ENCODE measurements at places on chromosomes 5 and 9.

DNA sequence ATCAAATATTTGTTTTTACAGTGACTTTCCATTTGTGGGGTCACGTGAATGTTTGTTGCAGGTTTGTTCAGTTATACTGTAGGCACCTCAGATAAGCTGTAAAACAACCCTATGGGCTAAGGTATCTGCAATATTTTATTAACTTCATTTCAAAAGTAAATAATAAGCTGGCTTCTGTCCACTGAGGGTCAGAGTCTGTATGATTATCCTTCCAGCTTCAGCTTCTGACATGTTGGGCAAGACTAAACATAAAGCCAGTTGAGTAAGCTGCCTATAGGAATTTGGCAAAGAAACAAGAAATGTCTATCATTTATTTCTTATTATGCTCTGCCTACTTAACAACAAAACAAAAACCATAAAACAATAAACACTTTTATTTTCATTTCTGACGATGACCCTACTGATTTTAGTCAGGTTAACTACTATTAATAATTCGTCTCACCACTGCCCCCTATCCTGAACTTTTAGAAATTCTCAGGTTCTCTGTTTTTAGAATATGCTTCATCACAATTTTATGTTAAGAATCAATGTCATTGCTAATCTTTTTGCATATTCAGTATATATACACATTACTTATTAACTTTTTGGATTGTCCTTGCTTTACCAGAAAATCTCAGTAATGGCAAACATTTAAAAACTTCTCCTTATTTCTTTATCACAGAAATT is 413.6 kb upstream of the ADAMTSL1 start:
- DNase-seq: no peak

GRCh38 chr9:134885679-134886412 is 5.2 kb downstream of the FCN2 start:
- no peak for DNase-seq

- DNase-seq: no peak
Observed at GRCh38 chr9:137952976-137953666, 75.5 kb downstream of the CACNA1B start.

GRCh38 chr5:112586596-112587062 is 151.1 kb upstream of the APC start:
- no peak for DNase-seq

DNA sequence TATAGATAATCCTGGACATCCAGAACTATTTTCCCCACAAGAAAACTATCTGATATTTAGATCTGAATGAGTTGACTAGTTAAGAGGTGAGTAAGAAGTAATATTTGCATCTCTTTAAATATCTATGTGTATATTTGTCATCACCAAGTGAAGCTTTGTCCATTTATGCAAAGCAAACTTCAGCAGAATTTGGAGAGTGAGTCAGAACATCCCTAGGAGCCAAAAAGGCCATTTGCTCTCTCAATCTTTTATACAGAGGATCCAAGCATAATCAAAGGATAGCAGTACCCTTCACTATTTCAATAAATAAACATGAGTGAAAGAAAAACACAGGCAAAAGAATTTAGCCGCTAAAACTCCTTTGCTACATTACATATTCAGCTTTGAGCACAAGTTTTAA is 454.4 kb downstream of the NR2F1-AS1 start:
- peak; percentile 72 for DNase-seq

- no peak for DNase-seq
Observed at GRCh38 chr9:107269681-107270080, 13.4 kb upstream of the RAD23B start.

- no peak for DNase-seq
Observed at GRCh38 chr5:170117736-170118135, 12.0 kb downstream of the FOXI1 start.

DNA sequence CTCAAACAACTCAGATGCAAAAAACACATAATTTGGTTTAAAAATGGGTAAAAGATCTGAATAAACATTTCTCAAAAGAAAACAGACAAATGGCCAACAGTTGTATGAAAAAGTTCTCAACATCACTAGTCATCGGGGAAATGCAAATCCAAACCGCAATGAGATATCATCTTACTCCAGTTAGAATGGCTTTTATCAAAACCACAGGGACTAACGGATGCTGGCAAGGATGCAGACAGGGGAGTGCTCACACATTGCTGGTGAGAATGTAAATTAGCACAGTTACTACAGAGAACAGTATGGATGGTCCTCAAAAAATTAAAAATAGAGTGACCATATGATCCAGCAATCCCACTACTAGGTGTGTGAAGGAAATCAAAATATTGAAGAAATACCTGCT is 589.1 kb upstream of the ADAMTS16 start:
- peak; percentile 89 for DNase-seq

DNA sequence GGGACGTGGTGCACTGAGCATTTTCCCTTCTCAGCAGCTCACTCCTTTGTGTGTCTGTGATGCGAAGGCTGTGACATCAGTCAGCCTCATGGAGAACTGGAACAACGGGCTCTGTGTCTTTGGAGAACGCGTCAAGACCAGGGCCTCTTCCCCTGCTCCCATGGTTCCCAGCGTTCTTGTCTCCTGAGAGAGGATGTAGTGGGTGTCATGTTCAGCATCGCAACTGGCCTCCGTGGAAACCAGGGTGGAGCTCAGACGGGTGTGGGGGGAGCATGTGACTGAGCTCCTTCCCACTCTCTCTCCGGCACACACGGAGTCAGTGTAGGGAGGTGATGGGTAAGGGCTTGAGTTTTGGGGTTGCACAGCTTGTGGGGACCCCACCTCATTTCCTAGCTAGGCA is 59.7 kb downstream of the TENT4A start:
- DNase-seq: no peak

GRCh38 chr5:39024884-39025283 is 49.3 kb downstream of the RICTOR start:
- DNase-seq: peak; percentile 61

GRCh38 chr5:123441408-123441807 is 18.2 kb upstream of the CEP120 start:
- no peak for DNase-seq

DNA sequence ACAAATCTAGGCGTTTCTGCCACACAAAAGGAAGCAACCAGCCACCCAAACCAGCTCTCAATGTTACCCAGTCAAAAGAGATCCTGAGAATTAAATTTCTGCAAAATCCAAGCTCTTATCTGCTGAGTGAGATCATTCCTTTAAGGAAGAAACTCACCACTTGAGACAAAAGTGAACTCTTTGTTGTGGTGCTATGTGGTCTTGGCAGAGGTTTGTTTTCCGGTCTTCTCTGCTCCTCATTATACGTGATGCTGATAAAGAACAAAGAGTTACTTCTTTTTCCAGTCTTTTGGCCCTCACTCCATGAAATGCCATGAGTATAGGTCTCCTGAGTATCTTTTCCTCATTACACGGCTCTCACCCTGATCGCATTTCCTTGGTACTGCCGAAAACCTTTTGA is 82.1 kb downstream of the PRKACG start:
- no peak for DNase-seq

DNA sequence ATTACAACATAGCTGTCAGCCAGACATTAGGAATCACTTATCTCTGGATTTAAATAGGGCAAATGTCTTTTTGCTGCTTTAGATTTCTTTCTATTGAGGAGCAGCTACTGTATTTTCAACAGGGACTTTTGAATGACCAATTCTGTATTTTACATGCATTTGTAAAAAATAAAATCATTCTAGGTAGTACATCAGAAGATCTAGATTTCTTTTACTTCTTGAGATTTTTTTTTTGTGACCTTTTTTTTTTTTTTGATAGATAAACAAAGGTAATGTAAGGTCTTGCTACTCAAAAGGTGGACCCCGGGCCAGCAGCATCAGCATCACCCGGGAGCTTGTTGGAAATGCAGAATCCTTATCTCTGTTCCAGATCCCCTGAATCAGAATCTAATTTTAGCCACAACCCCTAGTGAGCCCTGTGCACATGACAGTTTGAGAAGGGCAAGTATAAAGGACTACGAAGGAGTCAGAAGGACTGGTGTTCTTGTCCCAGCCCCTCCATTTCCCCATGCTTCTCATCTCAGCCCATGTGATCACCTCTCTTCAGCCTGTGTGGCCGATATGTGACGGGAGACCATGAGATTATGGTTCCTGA is 37.7 kb upstream of the CKMT2 start:
- no peak for DNase-seq

DNA sequence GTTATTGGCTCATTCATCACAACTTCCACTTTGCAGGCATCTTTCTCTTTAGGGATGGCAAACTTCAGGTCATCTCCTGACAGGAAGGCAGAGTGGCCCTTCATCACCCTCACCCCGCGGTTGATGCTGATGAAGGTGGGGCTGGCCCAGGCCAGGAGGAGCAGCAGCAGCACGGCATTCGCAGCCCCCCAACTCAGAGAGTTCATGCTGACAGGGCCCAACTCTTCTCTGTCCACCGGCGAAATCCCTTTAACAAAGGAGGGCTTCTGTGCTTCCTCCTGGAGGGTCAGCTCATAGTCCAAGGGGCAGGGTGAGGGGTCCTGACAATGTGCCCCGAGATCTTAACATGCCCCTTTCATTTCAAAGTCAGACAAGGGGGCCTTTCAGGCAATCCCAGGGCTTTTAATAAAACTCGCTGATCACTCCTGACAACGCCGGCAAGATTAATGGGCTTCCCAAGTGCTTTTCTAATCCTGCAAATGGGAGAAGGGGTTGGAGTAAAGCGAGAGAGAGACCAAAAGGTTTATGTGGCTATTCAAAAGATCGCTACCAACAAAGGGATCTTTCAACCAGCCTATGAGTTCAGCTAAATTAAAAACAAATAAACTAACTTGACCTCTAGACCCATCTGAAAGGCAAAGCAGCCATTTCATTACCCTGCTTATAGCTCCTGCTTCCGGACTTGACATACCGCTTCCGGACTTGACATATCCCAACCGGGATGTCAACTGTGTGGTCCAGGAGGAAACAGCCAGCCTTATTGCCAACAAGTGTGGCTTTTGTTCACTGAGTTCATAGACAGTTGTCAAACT is 41.2 kb downstream of the FREM1 start:
- DNase-seq: no peak

DNA sequence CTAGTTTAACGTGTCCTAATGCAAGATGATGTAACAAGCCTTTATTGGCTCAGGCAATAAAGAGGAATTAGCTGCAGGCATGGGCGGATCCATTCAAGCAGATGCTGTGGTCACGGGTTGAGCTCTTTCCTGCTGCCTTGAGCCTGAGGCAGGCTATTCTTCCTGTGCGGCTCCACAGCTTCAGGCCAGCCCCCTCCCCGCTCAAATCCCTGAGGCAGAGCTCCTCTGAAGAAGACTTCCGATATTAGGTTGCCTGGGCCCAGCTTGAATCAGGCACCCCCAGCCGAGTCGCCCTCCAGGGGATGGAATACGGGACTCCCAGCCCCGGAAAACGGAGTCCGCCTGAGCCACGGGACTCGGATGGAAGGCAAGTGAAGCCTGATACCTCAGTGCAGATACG is 95.0 kb upstream of the RUFY1 start:
- DNase-seq: no peak

- DNase-seq: peak; percentile 46
Observed at GRCh38 chr5:179668391-179668790, 12.4 kb downstream of the CBY3 start.

- peak; percentile 27 for DNase-seq
Observed at GRCh38 chr9:107351382-107352045, 68.4 kb downstream of the RAD23B start.

GRCh38 chr5:42948961-42949347 is 91.2 kb downstream of the ANXA2R start:
- DNase-seq: no peak

DNA sequence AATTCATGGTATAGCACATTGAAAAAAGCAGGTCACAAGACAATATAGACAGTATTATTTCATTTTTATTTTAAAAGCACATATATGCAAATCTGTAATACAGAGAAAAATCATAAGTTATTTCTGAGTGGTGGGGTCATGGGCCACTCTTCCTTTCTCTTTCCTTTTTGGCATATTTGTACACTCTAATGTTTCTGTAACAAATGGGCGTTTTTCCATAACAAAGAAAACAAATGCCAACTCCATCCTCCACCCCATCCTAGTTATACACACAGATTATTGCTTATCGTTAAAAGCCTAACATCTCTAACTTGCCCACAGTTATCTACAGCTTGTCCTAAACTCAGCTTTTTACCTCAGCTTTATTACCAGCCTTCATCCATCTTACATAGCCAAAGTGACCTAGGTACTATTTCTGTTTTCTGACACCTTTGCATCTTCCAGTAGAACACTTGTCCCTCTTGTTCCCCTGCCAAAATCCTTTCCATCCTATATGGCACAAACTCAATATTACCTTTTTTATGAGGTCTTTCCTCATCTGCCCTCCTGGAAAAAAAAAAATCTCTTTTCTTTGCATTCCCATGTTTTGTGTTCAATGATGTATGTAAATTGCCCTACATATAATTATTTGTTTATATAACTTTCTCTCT is 4.1 kb downstream of the KIAA0825 start:
- no peak for DNase-seq

DNA sequence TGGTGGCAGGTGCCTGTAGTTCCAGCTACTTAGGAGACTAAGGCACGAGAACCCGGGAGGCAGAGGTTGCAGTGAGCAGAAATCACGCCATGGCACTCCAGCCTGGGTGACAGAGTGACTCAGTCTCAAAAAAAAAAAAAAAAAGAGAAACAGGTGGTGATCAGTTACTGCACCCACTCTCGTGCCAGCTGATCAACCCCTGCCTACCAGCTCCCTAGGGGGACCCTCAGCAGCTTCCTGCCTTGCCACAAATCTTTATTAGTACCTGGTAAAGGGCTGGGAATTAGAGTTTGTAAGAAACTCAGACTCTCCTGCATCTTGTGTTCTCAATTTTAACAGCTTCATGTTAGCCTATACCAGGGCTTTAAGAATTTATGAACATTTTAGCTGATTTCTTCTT is 914.9 kb downstream of the EFNA5 start:
- no peak for DNase-seq

DNA sequence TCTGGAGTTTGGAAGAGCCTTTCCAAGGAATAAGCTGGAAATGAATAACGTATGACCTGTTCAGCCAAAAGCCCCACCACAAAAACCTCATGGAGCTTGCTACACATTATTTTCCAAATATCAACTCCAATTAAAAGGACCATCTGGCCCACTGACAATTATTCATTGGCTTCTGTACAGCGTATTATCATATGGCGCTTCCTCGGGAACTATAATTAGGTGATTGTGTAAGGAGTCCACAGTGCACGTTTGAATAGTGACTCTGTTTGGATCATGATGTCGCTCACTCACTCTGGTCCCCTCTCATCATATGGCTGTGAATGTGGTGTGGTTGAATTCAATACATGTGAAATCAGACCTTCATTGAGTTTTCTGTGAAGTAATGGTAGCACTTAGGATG is 52.1 kb downstream of the GDNF start:
- peak; percentile 29 for DNase-seq

GRCh38 chr9:112218908-112219307 is 43.8 kb upstream of the SUSD1 start:
- no peak for DNase-seq

- DNase-seq: peak; percentile 10
Observed at GRCh38 chr9:116910201-116910600, 223.1 kb downstream of the TRIM32 start.

GRCh38 chr9:91678807-91679580 is 255.4 kb upstream of the NFIL3 start:
- DNase-seq: no peak

- DNase-seq: no peak
Observed at GRCh38 chr9:136031741-136032730, 63.1 kb downstream of the NACC2 start.

- DNase-seq: peak; percentile 15
Observed at GRCh38 chr9:106587042-106587441, 275.9 kb upstream of the ZNF462 start.

GRCh38 chr5:95743232-95743631 is 12.1 kb downstream of the RHOBTB3 start:
- peak; percentile 27 for DNase-seq

- no peak for DNase-seq
Observed at GRCh38 chr9:89675058-89675742, 70.4 kb downstream of the GADD45G start.
